ENCODE measurements at places on chromosomes 13 and 19.

DNA sequence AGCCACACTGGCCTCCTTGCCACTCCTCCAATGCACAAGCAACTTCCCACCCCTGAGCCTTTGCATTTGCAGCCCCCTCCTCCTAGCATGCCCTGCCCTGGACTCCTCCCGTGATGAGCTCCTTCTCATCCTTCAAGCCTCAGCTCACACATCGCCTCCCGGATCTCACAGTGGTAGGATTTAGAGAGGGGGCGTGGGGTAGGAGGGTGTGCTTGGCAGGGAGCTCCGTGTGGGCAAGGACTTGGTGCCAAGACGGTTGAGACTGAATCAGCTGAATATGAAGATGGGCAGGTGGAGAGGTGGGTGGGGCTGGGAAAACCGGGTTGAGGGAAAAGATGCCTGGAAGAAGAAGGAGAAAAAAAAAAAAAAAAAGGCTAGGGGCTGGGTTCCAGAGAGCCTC, 48.4 kb upstream of the ZNRF4 start:
- DNase-seq: no peak

DNA sequence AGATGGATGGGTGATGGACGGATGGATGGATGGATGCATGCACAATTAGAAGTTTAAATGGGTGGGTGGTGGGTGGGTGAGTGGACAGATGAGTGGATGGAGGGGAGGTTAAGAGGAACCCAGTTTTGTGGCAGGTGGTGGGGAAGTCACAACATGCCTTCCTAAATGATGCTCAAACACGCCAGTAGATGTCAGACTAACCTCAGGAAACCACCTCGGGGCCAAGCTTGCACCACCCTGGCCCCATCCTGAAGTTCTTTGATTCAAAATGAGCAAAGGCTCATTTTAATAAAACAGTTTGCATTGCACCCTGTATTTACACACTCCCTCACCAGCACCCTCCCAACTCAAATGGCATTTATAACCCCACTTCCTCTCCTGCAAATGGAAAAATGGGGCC, 91.4 kb upstream of the CACNA1A start:
- DNase-seq: peak; percentile 8

- DNase-seq: no peak
Observed at GRCh38 chr19:17183858-17184321, 31.3 kb upstream of the USE1 start.

- DNase-seq: no peak
Observed at GRCh38 chr19:32251634-32252332, 93.6 kb upstream of the ZNF507 start.

GRCh38 chr19:39252458-39252857, 3.8 kb upstream of the IFNL4 start:
- no peak for DNase-seq

DNA sequence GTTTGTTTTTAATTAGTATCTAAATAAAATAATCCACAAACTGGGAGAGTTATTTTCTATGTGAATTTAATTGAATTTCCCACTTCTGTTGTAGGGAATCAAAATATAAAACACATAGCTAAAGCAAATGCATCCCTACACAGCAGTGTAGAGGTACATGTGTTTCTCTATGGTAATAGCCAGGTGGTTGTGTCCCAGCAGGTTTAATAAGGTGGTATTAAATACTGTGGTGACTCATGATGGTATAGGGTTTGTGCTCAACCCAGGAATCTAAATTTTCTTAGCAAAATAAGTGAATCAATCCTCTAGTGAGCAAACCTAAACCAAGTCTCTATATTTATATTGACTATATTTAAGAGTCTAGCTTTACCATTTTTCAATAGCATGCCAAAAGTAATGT, 30.0 kb downstream of the PCDH9 start:
- DNase-seq: no peak

- DNase-seq: no peak
Observed at GRCh38 chr19:38901683-38902082, 1.9 kb downstream of the NFKBIB start.

Data from LNCaP clone FGC (cell line).